NCI-H1436 treated with DMSO at 0.1 percent for 48 hours (cell line): ENCODE measurements at places on chromosomes 6 and 20.

DNA sequence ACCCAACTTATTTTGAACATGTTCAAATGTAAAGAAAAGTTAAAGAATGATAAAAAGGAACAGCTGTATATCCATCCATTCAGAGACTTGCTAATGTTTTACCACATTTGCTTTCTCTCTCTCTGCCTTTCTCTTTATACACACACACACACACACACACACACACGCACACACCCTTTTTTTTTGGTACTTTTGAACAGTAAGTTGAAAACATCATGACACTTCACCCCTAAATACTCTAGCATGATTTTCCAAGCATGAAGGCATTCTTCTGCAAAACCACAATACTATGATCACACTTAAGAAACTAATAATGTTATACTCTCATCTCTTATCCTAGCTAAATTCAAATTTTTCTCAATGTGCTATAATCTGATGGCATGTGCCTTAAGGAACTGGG, 192.3 kb downstream of the UTRN start:
- DNase-seq, result no peak

GRCh38 chr6:90941885-90942284, 355.0 kb upstream of the MAP3K7 start:
- no peak for DNase-seq

DNA sequence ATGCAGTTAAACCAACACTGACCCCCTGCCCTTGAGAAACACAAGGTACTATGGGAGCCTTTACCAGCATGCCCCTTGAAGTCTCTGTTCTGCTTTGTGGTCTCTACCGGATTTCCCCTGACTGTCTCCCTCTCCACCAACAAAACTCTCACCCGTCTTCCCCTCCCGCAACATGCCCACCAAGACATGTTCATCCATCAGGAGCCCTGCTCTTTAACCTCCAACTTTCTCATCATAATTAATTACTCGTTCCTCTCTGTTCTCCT, 1.1 kb downstream of the ZNF165 start:
- DNase-seq, result no peak

DNA sequence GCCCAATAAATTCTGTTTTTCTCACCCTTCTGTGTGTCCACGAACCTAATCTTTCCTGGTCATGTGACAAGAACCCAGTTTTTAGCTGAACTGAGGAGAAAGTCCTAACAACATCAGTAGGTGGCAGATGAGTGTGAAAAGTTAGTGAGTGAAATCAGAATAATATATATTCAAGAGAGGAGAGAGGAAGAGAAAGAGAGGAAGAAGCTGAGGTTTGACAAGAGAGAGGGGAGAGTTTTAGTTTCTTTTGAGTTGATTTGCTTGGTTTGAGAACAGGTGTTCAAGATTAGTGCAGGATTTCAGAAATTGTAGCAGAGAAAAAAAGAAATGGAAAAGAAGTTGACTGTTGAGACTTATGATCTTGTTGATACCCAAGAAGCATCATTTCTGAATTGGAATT, 930.5 kb upstream of the FLRT3 start:
- DNase-seq, result no peak

- DNase-seq, result no peak
Measured at GRCh38 chr6:154909311-154909710, 85.8 kb upstream of the TIAM2 start.
